Posterior vena cava (tissue), 2 donors: ENCODE measurements at places on chromosomes 6 and 20.

DNA sequence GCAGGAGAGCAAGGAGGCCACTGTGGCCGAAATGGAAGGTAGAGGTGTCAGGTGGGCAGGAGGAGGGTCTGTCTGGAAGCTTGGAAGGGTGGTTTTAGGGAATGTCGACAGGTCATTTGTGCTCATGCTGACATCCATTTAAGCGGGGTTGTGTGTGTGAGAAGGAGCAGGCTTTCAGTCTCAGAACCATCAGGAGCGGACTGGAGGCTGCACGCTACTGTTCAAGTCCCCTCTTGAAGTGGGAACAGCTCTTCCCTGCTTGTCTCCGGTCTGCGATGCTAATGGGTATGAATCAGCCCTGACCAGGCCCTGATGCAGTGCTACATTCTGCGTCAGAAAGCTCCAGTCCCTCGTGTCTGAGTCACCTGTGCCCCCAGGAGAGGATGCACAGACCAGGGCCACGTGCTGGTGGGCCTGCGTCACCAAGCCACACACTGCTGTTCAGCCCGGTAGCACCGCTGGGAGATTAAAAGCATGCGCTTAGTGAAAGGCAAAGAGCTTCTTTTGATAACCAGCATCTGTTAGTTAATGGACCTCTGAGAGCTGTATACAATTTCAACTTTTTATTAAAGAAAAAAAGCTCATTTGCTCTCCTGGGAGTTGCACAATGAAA lies 58.0 kb downstream of the APCDD1L start:
- no peak for DNase-seq

GRCh38 chr20:13494019-13494418 lies 144.7 kb downstream of the TASP1 start:
- no peak for DNase-seq

- DNase-seq = no peak
Measured at GRCh38 chr20:60424267-60424902, 466.2 kb downstream of the CDH26 start.

DNA sequence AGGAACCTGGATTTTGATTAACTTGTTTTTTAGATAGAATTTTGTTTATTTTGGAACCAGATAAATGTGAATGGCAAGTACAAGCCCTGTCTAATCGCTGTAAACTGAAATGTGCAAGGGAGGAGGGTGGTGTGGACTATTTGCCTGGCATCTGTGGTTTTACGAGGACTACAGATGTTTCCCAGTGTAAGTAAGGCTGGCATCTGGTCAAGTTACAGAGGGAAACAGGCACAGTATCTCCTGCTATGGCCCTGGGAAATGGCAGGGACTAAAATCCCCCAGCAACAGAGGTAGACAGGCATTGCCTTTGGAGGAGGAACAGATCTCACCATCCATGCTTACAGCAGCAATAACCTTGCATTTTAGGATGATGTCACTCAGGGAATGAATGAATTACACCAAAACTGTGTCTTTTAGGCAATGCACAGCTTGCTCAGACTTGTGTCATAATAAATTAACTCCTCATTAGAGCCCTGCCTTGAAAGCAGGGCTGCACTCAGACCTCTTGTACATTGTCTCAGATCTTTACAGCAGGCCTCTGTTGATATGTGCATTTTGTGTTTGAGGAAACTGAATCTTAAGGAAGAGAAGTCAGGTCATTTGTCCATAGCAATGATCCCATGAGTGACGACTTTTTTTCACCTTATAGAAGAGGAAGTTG lies 96.2 kb downstream of the TCP11 start:
- DNase-seq = no peak

DNA sequence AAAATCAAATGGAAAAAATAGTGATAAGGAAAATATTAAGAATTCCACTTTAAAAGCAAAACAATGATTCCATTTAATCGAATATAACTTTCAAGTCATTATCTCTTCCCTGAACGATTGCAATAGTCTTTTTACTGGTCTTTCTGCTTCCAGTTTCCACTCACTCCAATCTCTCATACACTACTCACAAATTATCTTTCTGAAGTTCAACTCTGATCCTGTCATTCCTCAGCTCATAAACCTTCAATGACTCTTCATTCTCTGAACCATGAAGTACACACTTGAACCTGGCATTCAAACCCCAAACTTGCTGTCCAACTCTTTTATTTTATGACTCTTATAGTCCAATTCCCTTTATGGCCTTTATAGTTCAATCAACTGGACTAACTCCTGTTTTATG lies 304.1 kb upstream of the TCF21 start:
- no peak for DNase-seq

GRCh38 chr6:157831018-157831369 lies 7.9 kb downstream of the SNX9 start:
- no peak for DNase-seq

GRCh38 chr20:17878069-17878911 lies 90.3 kb downstream of the SNX5 start:
- DNase-seq = no peak

DNA sequence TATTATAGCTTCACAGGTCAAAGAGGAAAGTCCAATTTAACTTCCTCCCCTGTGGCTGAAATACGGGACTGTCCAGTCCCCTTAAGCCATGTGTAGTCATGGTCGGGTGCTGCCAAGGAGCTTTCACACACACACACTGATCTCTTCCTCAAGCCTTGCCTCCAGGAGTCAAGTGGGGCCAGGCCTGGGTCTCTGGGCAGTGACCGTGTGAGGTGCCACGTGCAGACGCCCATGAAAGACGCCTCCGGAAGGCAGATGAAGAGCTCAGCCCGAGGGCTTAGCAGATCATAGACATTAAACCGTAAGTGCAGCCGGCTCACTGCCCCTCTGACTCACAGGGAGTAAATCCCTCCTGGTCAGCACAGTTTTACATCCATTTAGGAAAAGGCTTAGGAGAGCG lies 4.2 kb downstream of the GABRR2 start:
- no peak for DNase-seq

DNA sequence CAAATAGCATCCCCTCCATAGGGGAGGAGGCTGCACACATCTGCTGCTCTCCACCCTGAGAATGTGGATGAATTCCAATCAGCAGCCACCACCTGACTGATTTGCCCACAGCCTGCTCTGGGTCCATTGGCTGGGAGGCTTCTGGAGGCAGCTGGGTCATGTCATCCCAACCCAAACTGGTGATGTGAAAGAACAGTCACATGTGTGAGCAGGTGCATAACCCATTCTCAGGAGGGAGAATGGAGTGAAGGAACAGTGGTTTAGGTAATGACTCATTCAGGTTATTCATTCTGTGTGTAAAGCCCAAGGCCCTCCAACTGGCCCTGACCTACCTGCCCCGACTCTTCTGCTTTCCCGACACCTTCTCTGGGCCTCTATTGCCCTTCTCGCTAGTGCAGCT lies 90.9 kb upstream of the GCM1 start:
- DNase-seq = no peak
